NCI-H460 (cell line): ENCODE measurements at places on chromosomes 13 and 19. TPM values are rescaled to one million over a fixed set of nuclear protein-coding genes. Genes with fewer than 3 reads are reported as not detected.

The TNFSF9 gene
- total RNA-seq, result 35.4 and 40.4 TPM in 2 replicates

The ZNF283 gene
- 5.5 and 9.6 TPM in 2 replicates for total RNA-seq

The KIR2DL3 gene
- total RNA-seq, result not detected in 2 replicates

The ZNF135 gene
- total RNA-seq, result 0.52 and 0.87 TPM in 2 replicates

The MAN2B1 gene
- 21.5 and 27.7 TPM in 2 replicates for total RNA-seq

The FXYD3 gene
- total RNA-seq, result not detected in 2 replicates

The KCTD12 gene
- total RNA-seq, result 4.4 and 5.7 TPM in 2 replicates

The RFPL4A gene
- total RNA-seq, result not detected in 2 replicates

The TMEM238 gene
- 0.97 and 2.0 TPM in 2 replicates for total RNA-seq

The GIPR gene
- 0.69 and 1.1 TPM in 2 replicates for total RNA-seq

The DMPK gene
- total RNA-seq, result 10.1 and 10.6 TPM in 2 replicates

The NKG7 gene
- total RNA-seq, result not detected in 2 replicates

The RNF113B gene
- not detected in 2 replicates for total RNA-seq

The VSIG10L gene
- total RNA-seq, result 1.2 and 1.6 TPM in 2 replicates

The ZNF432 gene
- total RNA-seq, result 4.6 and 6.3 TPM in 2 replicates

The ONECUT3 gene
- total RNA-seq, result not detected in 2 replicates

The ZSCAN1 gene
- total RNA-seq, result not detected in 2 replicates

The CATSPERD gene
- total RNA-seq, result not detected in 2 replicates
